Stimulated activated CD4-positive, alpha-beta T cell treated with anti-CD3 and anti-CD28 coated beads, Interleukin-12 subunit alpha, Interleukin-12 subunit beta, amount 100 ng/mL, for 24 hours (primary cell): ENCODE measurements at places on chromosomes 4 and X.

DNA sequence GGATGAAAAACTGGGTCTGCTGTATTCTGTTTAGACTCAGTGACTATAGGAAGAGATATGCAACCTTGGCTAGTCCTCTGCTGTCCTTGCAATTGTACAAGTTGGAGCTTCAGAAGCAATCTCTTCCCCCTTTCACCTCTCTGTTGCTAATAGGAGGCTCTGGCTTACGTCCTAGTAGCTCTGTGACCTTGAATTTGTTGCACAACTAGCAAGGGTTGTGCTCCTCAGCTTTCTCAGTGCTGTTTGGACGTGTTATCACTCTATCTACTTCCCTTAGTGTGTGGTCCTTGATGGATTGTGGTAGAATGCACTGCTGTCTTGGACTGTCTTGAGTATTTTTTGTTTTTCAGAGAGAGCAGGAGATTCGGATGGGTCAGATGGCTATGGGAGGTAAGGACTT lies 3.4 kb upstream of the ITGB1BP2 start:
- DNase-seq = no peak

DNA sequence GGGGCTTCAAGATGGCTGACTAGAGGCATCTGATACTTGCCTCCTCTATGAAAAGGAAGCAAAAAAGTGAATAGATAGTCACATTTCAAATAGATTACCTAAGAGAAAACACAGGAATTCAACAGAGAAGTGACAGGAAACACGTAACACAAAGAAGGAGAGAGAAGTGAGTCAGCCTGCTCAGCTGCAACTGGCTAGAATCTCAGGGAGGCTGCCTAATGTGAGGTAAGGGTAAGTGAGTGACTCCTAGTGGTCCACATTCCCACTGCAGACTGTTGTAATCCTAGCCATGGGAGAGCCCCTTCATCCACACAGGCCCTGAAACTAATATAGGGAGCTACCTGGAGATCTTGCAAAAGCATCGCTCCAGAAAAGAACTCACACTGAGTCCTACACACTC lies 179.2 kb downstream of the SLC7A11 start:
- no peak for DNase-seq

DNA sequence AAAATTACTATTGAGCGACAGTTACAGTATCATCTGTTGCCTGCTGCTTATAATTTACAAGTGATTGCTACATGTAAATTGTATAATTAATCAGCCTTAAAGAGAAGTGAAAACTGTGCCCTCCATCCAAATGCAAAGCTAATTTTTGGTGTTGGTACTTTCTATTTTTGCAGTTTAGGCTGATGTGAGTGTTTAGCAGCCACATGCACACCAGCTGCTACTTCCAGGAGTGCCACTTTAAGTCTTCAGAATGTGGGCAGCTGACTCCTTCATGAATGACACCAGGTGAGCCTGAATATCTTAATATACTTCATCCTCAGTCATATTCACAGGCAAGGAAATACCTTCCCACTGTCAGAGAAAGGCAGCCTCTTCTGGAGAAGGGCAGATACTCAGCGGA lies 149.8 kb upstream of the RASGEF1B start:
- DNase-seq = no peak

DNA sequence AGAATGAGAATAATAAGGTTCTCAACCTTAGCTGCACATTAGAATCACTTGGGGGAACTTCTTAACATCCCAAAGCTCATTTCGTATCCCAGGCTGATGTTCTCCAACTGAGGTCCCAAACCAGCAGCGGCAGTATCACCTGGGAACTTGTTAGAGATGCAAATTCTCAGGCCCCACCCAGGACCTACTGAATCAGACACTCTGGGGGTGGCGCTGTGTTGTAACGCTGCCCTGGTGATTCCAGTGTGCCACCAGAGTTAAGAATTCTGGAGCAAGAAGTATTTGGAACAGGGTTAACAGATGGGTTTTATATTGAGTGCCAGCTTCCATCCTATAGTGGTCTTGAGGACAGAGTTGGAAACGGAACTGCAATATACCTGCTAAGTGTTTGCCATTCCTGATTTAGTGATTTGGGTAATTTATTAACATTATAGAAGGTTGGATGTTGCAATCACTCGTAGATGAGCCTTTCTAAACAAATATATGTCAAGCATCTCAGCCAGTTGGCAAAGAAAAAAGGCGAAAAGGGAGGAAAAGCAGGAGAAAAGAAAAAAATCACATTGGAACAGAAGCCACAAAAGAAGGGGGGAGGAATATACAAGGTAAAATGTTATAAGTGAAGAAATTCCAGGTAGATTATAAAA lies 141.0 kb downstream of the ARX start:
- DNase-seq = no peak

GRCh38 chr4:159150821-159151390 lies 48.0 kb downstream of the RAPGEF2 start:
- DNase-seq = no peak

GRCh38 chr4:36189511-36190226 lies 54.6 kb downstream of the ARAP2 start:
- no peak for DNase-seq

DNA sequence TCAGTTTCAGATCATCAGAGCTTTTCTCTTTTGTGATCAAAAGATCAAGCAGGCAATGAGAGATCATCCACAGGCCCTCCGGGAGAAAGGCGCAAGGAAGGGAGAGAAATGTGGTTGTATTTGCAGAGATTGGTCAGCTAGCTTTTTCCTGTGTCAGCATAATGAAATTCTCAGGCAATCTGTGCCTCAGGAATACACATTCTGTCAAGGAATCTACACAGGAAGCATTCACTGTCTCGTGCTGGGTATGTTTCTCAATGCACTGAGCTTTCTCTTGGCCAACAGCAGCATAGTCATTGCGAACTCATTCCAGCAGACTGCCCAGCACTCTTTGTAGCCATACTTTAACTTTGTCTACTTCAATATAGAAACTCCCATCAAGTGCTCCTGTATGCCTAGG lies 413.7 kb downstream of the PPP3CA start:
- DNase-seq = no peak

GRCh38 chr4:170651786-170652185 lies 562.0 kb upstream of the AADAT start:
- DNase-seq = no peak

DNA sequence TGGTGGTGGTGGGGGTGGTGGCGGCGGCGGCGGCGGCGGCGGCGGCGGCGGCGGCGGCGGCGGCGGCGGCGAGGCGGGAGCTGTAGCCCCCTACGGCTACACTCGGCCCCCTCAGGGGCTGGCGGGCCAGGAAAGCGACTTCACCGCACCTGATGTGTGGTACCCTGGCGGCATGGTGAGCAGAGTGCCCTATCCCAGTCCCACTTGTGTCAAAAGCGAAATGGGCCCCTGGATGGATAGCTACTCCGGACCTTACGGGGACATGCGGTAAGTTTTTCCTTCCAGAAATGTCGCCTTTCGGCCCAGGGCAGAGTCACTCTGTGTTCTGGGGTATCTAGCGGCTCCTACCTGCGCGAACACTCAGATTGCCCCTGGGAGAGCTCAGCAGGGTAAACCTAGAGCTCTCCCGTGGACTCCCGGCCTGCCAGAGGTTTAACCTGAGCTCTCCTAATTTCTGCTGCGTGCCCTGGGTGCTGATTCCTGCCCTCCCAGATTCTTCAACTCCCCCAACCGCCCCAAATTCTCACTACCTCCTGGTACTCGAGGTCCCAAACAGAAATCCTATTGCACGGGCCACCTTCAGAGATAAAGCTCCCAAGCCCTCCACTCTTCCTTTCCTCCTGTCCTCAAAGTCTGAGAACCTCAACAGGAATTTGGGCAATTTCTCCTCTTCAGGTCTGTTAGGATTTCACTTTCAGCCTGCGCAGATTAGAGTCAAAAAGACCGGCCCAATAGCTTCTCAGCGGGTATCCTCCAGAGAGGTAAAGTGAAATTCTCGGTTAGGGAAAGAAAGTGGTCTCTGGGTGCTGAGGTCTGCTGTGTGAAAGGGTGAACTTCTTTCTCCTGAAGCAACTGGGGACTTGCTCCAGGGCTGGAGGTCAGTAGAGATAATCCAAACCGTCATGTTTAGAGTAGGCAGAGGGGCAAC lies 2.9 kb downstream of the AR start:
- no peak for DNase-seq

DNA sequence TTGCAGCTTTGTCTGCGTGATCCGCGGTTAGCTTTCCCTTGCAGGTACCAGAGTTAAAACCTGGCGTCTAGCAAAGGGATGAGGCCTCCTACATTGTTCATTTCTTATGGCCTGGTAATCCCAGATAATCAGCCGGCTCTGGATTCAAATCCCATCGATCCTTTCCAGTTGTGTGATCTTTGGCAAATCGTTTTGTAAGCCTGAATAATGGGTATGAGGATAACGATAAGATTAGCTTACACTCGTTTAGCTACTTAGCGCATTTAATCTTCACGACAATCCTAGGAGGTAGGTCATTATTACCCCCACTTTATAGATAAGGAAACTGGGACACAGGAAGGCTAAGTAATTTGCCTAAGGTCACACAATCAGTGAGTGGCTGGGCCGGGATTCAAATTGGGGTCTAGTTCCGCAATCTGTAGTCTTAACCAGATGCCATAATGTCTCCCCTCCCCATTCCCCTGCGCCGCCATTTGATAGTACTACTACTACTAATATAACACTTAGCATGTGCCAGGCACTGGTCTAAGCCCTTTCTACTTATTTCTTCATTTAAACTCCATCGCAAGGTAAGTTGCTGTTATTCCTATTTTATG lies 1.7 kb upstream of the UBA1 start:
- DNase-seq = no peak

GRCh38 chrX:21700967-21701366 lies 42.8 kb upstream of the KLHL34 start:
- no peak for DNase-seq

DNA sequence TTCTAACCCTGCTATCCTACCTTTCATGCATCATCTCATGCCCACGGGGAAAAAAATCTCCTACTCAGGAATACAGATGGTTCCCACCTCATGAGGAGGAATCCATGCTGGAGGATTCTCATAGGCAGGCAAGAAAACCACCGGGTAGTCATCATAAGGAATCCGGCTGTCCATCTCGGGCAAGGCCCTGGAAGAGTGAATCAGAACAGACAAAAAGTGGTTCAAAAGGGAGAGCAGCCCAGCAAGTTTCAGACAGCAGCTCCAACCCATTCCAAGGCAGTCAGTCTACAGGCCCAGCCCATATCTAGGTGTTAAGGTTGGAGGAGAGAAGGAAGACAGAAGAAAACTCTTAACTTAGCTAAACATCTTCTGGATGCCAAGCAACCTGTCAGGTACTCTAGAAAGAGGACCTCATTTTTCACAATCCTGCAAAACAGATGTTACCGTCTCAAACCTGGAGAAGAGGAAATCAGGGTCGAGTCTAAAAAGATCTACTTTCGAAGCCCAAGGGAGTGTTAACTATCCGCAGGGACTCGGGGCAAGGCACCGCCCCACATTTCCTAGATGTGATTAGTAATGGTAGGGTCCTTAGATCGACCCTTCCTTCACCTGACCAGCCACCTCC lies 447 bp downstream of the PDZD11 start:
- no peak for DNase-seq

DNA sequence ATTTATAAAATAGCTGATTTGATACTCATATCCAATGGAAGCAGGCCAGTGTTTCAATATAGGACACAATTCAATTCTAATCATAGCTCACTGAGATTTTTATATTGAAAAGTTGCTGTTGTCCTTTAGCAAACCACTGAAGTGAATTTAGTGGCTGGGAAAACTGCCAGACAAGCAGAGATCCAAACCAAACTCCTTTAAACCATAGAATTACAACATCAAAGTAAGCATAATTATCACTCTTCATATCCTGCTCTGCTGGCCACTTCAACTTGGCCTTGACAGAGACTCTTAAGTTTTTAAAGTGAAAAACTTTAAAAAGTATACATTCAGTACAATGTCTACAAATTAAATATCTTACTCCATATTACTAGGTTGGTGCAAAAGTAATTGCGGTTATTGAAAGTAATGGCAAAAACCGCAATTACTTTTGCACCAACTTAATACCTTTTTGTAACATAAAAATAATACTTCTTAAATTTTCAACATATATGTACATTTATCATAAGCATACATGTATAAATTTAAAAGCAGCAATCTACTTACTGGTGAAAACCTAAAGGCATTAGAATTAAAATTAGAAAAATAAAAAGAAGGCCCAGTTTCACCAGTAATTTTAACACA lies 433.0 kb downstream of the PCDH10 start:
- DNase-seq = no peak

GRCh38 chr4:160362478-160362877 lies 1259.6 kb downstream of the RAPGEF2 start:
- no peak for DNase-seq

DNA sequence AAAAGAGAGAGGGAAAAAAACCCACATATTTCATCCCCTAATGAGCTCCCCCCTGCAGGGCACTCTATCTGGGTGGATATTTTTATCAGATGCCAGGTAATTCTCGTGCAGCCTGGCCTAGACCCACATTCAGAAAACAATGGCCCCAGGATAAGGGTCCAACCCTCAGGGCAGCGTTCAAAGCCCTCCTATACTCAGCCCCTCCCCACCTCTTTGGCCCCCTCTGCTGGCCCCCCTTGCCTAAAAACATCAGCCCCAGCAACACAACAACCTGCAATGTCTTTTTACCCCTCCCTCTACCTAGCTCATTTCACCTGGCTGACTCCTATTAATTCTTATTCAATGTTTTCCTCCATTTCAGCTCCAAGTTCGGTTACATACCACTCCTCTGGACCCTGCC lies 145.4 kb upstream of the MED14 start:
- DNase-seq = no peak

DNA sequence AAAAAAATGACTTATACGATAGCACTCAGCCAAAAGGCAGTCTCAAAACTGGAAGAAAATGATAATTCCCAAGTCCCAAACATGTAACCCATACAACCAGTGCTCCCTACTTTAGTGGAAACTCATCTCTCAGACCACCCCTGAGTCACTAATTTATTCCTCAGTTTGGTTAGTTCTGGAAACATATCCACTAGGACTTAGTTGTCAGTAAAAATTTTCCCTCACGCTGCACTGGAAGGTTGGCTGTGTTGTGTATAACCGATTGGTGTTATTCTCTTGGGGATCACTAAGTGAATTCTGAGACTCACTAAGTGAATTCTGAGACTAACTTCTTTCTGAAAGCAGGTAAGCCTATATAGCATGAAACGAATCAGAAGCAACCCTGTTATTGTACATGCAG lies 48.5 kb upstream of the GAB1 start:
- DNase-seq = no peak

GRCh38 chr4:89397441-89397840 lies 89.8 kb upstream of the GPRIN3 start:
- DNase-seq = no peak

GRCh38 chr4:158133551-158133950 lies 39.3 kb downstream of the GASK1B start:
- no peak for DNase-seq

DNA sequence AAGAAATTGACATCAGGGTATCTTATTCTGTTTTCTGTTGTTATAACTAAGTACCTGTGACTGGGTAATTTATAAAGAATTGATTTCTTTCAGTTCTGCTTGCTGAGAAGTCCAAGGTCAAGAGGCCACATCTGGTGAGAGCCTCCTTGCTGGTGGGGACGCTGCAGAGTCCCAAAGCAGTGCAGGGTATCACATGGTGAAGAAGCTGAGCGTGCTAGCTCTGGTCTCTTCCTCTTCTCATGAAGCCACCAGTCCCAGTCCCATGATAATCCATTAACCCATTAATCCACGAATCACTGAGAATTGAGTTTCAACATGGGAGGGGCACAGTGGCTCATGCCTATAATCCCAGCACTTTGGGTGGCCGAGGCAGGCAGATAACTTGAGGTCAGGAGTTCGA lies 18.0 kb downstream of the RBMX start:
- DNase-seq = no peak
